ENCODE measurements at places on chromosomes 16 and 17.

- DNase-seq: no peak
Measured at GRCh38 chr17:80327518-80327917, 66.9 kb downstream of the RNF213 start.

GRCh38 chr17:75287221-75287620 is 2.0 kb downstream of the SLC25A19 start:
- no peak for DNase-seq

GRCh38 chr17:39450051-39450450 is 1.0 kb downstream of the MED1 start:
- DNase-seq: no peak

- no peak for DNase-seq
Measured at GRCh38 chr16:86362155-86362849, 148.0 kb upstream of the FOXF1 start.

DNA sequence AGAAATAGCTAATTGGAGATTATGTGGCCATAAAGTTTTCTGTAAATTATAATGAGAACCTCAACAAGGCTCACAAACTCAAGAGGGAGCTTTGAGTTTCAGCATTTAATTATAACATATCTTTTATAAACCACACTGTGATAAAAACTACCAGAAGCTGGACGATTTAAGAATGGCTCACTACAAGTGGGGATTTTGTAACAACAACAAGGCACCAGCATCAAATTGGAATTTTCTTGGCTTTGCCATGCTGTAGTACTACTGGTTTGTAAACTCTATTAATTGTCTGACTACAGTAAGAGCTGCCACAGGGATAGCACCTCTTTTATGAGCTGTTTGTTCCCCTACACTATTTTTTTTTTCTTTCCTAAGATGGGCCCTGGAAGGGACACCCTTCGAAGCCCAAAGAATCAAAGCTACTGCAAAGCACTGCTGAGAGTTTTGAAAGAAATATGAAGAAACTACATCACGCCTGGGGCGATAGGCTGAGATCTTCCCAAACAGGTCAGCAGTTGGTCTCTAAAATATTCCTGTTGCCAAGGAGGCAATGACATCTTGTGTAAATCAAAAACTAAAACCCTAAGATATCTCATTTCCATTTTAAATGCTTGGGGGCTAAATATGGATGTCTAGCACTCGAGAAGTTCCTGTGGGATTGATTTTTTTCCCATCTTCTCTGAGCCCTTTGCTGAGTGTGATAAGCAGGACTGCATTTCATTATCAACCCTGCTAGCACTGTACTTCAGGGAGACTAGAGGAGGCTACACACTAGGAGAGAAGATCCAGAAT is 40.9 kb downstream of the SKAP1 start:
- DNase-seq: no peak

Measured in WERI-Rb-1 (cell line).